H1 (cell line): ENCODE measurements at places on chromosomes 2 and 18.

DNA sequence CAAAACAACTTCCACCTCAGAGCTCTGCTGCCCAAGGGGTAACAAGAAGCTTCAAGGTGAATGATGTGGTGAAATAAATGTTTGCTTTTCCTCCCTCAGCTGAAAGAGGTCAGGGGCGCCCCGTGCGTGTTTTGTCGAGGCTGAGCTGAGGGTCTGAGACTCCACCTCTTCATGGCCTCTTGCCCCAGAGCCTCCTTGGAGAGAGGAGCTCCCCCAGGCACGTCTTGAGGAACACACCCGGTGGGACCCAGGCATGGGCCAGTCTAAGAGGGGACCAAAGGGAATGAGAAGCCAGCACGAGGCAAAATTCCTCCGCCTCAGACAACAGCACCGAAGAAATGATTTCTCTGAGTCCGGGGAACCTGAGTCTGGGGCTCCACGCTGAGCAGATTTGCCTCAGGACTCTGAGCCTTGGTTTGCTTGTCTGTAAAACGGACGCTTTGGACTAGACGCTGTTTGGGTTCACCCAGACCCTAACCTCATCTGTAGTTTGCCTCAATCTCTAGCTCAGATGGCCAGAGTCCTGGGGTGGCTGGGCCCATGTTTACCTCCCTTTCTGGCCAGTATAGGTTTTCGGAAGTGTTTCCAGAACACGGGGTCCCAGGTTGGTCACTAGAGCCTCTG is 56.4 kb upstream of the ODC1 start:
- no peak for DNase-seq

DNA sequence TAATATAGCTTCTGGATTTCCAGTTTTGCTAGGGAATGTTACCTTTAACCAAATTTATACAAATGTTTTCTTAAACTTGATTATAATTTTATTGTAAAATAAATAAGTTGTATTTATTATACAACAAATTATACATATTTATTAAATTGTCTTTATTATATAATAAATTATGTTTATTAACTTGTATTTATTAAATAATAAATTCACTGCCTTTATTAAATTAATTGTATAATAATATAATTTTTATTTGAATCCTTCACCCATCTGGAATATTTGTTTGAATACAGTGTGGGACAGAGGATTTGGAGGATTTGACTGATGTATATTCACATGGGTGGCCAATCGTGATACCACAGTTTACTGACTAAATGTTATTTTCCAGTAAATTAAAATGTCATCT is 43.4 kb upstream of the CCDC178 start:
- DNase-seq = no peak

DNA sequence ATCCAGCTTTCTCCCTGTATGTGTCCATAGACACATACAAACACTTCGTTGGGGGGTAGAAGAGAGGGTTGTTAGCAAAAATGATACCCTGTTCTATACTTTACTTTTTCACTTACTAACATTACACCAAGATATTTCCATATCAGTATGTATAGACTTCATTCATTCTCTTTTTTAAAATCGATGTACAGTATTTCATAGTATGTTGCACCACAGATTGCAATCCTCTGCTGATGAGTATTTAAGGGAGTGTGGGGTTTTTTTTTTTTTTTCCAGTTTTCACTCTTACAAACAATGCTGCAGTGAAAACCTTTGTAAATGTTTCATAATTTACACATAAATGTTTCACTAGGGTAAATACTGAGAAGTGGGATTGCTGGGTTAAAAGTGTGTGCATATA is 402.3 kb downstream of the LRATD1 start:
- DNase-seq = no peak

DNA sequence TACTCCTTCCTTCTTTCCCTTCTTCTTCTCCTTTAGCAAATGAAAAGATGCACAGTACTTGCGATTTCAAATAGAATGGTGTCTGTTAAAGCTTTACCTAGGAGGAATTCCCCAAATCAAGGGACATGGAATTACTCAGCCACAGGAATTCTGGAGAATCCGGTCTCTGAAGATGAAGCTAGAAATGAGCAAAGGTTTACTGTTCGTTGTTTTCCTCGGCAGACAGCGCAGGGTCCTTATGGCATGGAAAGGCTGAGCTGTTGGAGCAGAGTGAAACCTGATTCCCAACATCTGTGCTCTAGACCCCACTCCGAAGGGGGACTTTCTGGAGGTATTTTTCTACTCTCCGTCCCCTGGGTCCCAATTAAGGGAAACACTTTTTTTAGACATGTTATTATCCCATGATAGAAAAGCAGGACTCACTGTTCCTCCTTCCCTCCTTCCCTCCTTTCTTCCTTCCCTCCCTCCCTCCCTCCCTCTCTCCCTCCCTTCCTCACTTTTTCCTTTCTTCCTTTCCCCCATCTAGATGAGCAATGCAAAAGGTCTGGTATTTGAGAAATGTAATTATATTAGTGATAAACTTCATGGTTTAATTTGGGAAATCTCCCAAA is 47.1 kb downstream of the CDCA7 start:
- DNase-seq = no peak

DNA sequence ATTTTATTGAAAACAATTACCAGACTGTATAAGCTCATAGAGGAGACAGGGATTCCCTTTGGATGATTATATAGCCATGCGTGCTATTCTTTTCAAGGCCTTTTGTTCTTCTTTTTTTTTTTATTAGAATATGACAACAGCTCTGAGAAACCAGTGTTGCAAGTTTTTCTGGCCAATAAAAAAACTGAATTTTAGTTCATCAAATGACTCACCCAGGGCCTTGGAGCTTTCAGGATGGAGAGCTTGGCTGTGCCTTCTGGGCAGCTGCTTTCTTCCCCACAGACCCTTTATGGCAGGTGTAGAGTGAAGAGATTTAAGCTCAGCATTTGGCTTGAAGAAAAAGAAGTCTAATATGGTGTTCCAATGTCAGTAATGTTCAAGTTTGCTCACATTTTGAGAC is 497.9 kb upstream of the FANCL start:
- no peak for DNase-seq
